ENCODE measurements at places on chromosomes 7 and 10. TPM values are rescaled to one million over a fixed set of nuclear protein-coding genes. Genes with fewer than 3 reads are reported as not detected.

DNA sequence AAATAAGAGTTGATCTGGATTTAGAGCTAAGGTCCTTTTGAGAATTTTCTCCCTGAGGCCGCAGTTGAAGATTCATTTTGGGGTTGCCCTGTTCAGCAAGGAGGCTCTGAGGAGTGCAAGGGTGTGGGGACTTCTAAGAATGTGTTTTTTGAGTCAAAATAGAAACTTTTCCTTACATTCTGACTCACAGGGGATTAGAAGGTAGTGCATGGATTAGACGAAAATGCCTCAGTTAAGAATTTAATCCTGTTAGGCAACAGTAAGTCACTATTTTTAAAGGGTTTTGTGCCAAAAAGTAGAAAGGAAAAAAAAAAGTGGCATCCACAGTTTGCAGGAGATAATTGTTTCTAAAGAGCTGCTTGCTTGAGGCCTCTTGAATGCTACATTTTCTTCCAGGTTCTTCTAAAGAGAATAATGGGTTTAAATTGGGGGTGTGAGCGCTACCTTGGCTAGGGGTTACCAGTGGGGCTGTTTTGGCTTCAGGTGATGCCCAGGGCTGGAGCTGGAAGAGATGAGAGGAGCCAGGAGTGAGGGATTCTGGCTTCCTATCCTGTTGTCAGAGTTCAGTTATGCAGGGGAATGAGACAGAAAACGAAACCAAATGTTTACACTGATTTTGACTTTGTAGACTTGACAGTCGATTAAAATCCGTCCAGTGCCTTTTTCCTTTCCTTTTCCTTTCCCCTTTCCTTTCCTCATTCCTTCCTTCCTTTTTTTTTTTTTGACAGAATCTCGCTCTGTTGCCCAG, 52.9 kb downstream of the BAMBI start:
- H3K4me1 ChIP-seq: no peaks in the 10 kb centered on the region
- H3K27me3 ChIP-seq: no peaks in the 10 kb centered on the region
- no peak for DNase-seq
- H3K27ac ChIP-seq: no peak overlapping the region
- no peak overlapping the region for H3K4me3 ChIP-seq
- H3K36me3 ChIP-seq: no peaks in the 10 kb centered on the region

DNA sequence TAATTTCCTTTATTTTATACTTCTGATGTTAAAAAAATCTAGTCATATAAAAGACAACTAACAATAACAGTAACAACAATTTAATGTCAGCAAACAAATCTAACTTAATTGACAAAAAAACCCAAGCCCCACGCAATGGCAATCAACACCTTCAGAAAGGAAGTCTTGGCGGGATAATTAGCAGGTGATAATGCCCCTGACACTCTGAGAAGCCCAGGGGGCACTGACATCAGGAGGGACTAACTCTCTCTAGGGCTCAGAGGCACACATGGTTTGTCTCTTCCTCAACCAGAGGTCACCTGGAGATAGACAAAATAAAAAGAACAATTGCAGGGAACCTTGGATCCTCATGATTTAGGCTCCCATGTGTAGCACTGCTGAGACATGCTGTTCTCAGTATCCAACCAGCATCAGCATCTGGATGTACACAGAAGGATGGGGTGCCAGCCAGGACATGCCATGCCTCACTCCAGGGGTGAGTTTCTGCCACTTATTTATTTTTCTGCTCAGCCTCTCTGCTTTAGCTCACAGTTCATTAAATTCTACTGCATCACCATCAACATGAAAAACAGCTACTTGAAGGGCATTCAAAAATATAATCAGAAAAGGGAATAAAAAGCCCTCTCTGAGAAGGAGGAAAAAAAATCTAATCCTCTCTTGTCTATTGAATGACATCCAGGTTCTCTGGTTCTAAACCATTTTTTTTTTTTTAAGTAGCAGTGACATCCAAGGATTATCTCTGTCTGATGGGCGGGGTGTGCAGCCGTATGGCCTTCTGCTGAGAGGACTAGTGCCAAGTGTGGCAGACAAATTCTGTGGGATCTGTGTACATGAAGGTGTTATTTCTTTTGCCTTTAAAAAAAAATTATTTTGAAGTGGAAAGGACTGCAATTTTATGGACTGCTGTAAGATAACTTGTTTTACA, 96.3 kb downstream of the ATXN7L1 start:
- no peak for DNase-seq
- H3K36me3 ChIP-seq: no peaks in the 10 kb centered on the region
- peaks cover 11% of the 10 kb centered on the region for H3K4me1 ChIP-seq
- H3K27ac ChIP-seq: no peak overlapping the region
- H3K27me3 ChIP-seq: peaks cover 21% of the 10 kb centered on the region

DNA sequence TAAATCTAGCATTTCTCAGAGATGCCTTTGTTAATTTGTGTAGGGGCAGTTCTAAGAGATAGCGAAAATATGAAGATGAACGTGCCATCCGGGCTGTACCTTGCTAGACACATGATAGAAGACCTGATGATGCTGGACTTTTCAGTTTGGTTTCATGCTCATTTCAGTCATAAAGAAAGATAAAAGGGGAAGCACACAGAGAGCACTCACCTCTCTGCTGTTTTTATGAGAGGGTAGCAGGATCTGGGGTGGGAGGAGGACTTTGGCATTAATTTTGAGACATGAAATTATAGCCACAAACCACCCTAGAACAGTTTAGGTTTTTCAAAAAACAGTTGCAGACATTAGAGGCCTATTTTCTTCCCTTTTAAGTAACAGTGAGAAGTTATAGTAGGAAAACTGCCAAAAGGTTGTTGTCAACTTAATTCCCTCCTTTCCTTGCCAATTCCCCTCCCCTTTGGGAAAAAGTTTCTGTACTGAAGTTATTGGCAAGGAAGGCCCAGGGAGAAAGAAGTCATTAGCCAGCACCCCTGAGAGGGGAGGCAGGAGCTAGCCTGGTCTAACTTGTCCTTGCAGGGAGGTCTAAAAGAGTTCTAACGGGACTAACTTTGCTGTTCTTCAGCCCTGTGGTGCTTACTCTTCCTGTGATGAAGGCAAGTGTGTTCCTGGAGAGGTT, 2.6 kb downstream of the ST7 start:
- peaks cover 4% of the 10 kb centered on the region for H3K36me3 ChIP-seq
- no peak for DNase-seq
- no peak overlapping the region for H3K27ac ChIP-seq
- H3K4me3 ChIP-seq: no peak overlapping the region
- peaks cover 26% of the 10 kb centered on the region for H3K4me1 ChIP-seq
- no peaks in the 10 kb centered on the region for H3K27me3 ChIP-seq

GRCh38 chr10:102691285-102692066, 22.7 kb downstream of the ARL3 start:
- no peak overlapping the region for H3K4me3 ChIP-seq
- DNase-seq: no peak
- peaks cover 1% of the 10 kb centered on the region for H3K36me3 ChIP-seq

- H3K36me3 ChIP-seq: no peaks in the 10 kb centered on the region
- H3K27ac ChIP-seq: no peak overlapping the region
- DNase-seq: no peak
- H3K27me3 ChIP-seq: no peaks in the 10 kb centered on the region
Measured at GRCh38 chr7:44236333-44236728, 35.6 kb downstream of the YKT6 start.

- H3K27ac ChIP-seq: peak overlapping the region; percentile 23
- H3K27me3 ChIP-seq: no peaks in the 10 kb centered on the region
- H3K4me3 ChIP-seq: no peak overlapping the region
Measured at GRCh38 chr7:141585592-141586510, 34.6 kb downstream of the AGK start.

GRCh38 chr7:10472115-10472514, 501.6 kb upstream of the PHF14 start:
- no peaks in the 10 kb centered on the region for H3K4me1 ChIP-seq
- H3K27me3 ChIP-seq: no peaks in the 10 kb centered on the region
- no peak overlapping the region for H3K27ac ChIP-seq
- DNase-seq: no peak

Gene RNF32
- total RNA-seq: 2.2 TPM
